Dermis blood vessel endothelial cell (primary cell): ENCODE measurements at places on chromosomes 2 and 18. TPM values are rescaled to one million over a fixed set of nuclear protein-coding genes. Genes with fewer than 3 reads are reported as not detected.

- no peak for DNase-seq
Measured at GRCh38 chr2:170905864-170906263, 23.2 kb upstream of the GORASP2 start.

- no peak for DNase-seq
Measured at GRCh38 chr18:23330423-23330822, 122.7 kb upstream of the RIOK3 start.

GRCh38 chr18:9174302-9174701 lies 37.7 kb downstream of the ANKRD12 start:
- no peak for DNase-seq

The NT5C1B gene
- not detected in 2 replicates for total RNA-seq

The MOCOS gene
- 0.34 and 0.79 TPM in 2 replicates for total RNA-seq

The ABCG5 gene
- not detected in 2 replicates for total RNA-seq

The CCDC68 gene
- total RNA-seq = 1.2 and 2.1 TPM in 2 replicates
